ENCODE measurements at places on chromosomes 16 and 17.

GRCh38 chr16:56551796-56552738, 12.8 kb upstream of the MT4 start:
- no peak for DNase-seq
- no peak overlapping the region for H3K4me3 ChIP-seq
- no peaks in the 10 kb centered on the region for H3K36me3 ChIP-seq
- peaks cover 20% of the 10 kb centered on the region for H3K4me1 ChIP-seq
- H3K27ac ChIP-seq = no peak overlapping the region
- peaks cover 5% of the 10 kb centered on the region for H3K27me3 ChIP-seq

- H3K4me3 ChIP-seq = no peak within 1 kb of the TSS
- no peaks in the 10 kb centered on the region for H3K27me3 ChIP-seq
- no peaks in the 10 kb centered on the region for H3K4me1 ChIP-seq
- H3K36me3 ChIP-seq = no peaks in the 10 kb centered on the region
- no peak within 1 kb of the TSS for H3K27ac ChIP-seq
Observed at GRCh38 chr17:41396996-41397660, at the start of gene KRT31. KRT31 (minus strand) TSS chr17:41397608; CDS start chr17:41397539, 69 bp downstream.

DNA sequence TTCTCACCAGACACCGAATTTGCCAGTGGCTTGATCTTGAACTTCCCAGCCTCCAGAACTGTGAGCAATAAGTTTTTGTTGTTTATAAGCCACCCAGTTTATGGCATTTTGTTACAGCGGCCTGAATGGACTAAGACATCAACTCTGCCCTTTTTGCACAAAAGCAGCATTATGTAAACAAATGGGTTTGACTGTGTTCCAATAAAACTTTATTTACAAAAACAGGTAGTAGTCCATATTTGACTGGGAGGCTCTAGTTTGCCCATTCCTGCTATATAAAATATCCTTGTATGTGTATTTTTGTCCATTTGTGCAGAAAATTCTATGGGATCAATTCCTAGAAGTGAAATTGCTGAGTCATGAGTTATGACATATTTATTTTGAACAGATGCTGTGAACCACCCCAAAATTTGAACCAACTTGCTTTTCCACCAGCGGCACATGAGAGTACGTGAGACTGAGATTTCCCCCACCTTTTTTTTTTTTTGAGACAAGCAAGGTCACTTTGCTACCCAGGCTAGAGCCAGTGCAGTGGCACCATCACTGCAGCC, 21.3 kb upstream of the CLEC19A start:
- H3K36me3 ChIP-seq = peaks cover 9% of the 10 kb centered on the region
- DNase-seq = no peak
- no peaks in the 10 kb centered on the region for H3K27me3 ChIP-seq
- H3K4me3 ChIP-seq = no peak overlapping the region

- no peaks in the 10 kb centered on the region for H3K36me3 ChIP-seq
- no peaks in the 10 kb centered on the region for H3K27me3 ChIP-seq
- DNase-seq = no peak
Observed at GRCh38 chr16:79434092-79434491, 166.4 kb downstream of the MAF start.

GRCh38 chr16:84404936-84405639, 36.8 kb downstream of the ATP2C2 start:
- no peak overlapping the region for H3K4me3 ChIP-seq
- no peaks in the 10 kb centered on the region for H3K36me3 ChIP-seq
- no peaks in the 10 kb centered on the region for H3K4me1 ChIP-seq
- DNase-seq = no peak
- no peaks in the 10 kb centered on the region for H3K27me3 ChIP-seq

All from WTC11 (cell line).